ENCODE measurements at places on chromosomes 3 and 15.

DNA sequence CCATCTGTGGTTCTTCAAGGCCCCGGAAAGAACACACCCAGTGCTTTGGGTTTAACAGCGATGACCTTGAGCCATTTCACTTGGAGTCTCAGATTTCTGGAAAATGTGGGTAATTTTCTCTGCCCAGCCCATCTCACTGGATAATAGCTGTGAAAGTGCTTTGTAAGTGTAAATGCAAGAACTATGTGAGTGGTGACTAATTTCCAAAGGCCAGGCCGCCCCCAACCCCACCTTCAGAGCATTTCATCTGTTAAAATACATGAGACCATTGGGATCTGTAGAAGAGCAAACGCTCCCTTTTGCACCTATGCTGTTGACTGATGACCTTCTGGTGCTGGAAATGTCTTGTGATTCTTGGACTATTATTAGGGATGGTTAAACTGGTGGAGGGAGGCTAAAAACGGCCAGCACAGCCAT, 196.8 kb upstream of the LPP start:
- no peaks in the 10 kb centered on the region for H3K4me1 ChIP-seq
- no peak overlapping the region for H3K4me3 ChIP-seq
- peaks cover 12% of the 10 kb centered on the region for H3K27me3 ChIP-seq
- no peaks in the 10 kb centered on the region for H3K36me3 ChIP-seq

DNA sequence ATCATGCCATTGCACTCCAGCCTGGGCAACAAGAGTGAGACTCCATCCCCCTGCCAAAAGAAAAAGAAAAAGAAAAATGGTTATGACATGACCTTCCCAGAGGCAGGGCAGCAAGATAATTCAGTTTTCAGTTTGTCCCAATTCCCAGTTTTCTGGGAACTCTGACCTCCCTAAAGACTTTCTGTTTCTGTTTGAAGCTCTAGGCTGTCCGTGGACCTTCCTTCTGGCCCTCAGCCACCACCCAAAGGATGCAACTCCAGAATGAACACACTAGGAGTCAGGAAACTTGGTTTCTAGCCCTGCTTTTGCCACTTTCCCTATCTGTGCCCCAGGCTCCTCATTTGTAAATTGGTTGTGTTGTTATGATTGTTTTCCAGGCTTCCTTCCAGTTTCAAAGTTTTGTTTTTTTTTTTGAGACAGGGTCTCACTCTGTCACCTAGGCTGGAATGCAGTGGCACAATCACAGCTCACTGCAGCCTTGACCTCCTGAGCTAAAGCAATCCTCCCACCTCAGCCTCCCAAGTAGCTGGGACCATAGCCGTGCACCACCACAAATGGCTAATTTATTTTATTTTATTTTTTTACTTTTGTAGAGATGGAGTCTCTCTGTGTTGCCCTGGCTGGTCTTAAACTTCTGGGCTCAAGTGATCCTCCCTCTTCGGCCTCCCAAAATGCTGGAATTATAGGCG, 68.6 kb downstream of the CDC25A start:
- peaks cover 11% of the 10 kb centered on the region for H3K4me1 ChIP-seq
- H3K4me3 ChIP-seq: no peak overlapping the region
- no peak overlapping the region for H3K27ac ChIP-seq
- no peaks in the 10 kb centered on the region for H3K27me3 ChIP-seq
- DNase-seq: no peak
- peaks cover 1% of the 10 kb centered on the region for H3K36me3 ChIP-seq

GRCh38 chr15:93932164-93932776, 299.1 kb upstream of the MCTP2 start:
- H3K27me3 ChIP-seq: peaks cover 34% of the 10 kb centered on the region
- H3K27ac ChIP-seq: no peak overlapping the region
- H3K4me3 ChIP-seq: no peak overlapping the region
- H3K36me3 ChIP-seq: no peaks in the 10 kb centered on the region
- no peaks in the 10 kb centered on the region for H3K4me1 ChIP-seq

DNA sequence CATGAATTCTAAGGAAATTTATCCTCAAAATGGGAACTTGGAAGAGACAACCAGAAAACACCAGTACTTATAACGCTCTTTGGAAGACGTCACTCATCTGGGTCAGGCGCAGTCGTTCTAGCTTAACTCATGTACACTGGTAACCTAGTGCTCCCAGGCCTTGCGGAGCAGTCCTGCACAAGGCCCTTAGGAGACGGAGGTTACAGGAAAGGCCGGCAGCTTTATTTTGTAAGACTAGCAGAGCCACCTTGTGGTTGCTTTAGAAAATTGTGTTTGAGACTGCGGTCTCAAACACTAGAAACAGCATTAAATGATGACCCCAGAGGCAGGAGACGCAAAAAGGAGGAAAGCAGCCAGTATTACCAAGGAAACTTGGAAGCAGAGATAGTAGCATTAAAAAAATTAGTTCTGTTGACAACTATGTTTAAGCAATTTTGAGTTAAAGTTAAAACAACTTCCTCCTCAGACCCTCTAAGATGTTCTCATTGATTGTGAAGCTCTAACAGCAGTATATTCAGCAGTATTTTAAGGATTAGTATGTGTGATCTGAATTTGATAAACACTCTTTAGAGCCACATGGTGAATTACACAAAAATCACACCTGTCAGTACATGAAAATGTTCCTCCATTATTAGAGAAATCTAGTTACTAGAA, 141.9 kb upstream of the C2CD4B start:
- no peaks in the 10 kb centered on the region for H3K27me3 ChIP-seq
- peaks cover under 1% of the 10 kb centered on the region for H3K36me3 ChIP-seq
- H3K4me1 ChIP-seq: peaks cover 4% of the 10 kb centered on the region
- no peak overlapping the region for H3K4me3 ChIP-seq

DNA sequence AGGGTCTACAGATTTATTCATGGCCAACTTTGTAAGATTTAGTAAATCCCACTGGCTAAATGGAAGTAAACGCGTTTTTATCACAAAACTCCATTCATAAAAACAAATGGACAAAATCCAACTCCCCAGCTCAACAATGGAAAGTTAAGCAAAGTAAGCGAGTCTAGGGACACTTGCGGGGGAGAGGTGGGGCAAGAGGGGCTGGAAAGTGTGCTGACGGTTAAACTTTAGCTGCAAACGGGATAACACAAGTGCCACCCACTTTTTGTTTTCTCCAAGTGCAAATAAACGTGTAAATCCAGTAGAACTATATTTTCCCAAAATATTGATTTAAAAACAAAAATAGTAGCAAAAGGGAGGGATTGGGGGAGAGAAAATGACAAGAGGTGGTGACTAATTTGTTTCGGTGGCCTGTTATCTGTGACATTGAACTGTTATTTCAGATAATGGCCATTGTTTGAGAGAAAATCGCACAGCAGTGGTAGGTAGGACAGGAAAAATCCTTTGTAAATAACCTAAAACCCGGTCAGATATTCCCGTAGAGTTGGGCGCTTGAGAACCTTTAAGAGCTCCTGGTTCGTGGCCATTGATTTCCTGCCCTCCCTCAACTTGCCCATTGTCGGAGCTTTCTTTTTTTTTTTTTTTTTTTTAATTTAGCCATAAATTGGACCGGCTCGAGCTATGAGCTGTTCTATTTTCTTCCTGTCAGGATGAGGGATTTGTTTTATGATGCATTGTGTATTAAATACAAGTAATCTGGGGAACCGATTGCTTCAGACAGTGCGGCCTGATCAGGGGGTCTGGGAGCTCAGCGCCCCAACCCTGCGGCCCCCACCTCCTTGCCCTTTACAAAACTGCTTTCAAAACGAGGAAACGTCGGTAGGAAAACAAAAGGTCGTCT, 514.8 kb downstream of the MECOM start:
- H3K4me3 ChIP-seq: peak overlapping the region; percentile 73
- no peaks in the 10 kb centered on the region for H3K27me3 ChIP-seq
- peak overlapping the region; percentile 98 for H3K27ac ChIP-seq
- no peak for DNase-seq
- peaks cover 3% of the 10 kb centered on the region for H3K36me3 ChIP-seq

- DNase-seq: no peak
- H3K4me3 ChIP-seq: no peak overlapping the region
- H3K27ac ChIP-seq: no peak overlapping the region
- no peaks in the 10 kb centered on the region for H3K4me1 ChIP-seq
- peaks cover 9% of the 10 kb centered on the region for H3K36me3 ChIP-seq
Measured at GRCh38 chr3:45435961-45436360, 47.6 kb downstream of the LARS2 start.

Measured in progenitor cell of endocrine pancreas (in vitro differentiated cells).